Tibial nerve (tissue), 4 donors: ENCODE measurements at places on chromosomes 4 and X.

GRCh38 chrX:39360101-39360500 lies 558.8 kb downstream of the MID1IP1 start:
- DNase-seq: no peak
- no peak overlapping the region for H3K27ac ChIP-seq
- no peaks in the 10 kb centered on the region for H3K36me3 ChIP-seq

DNA sequence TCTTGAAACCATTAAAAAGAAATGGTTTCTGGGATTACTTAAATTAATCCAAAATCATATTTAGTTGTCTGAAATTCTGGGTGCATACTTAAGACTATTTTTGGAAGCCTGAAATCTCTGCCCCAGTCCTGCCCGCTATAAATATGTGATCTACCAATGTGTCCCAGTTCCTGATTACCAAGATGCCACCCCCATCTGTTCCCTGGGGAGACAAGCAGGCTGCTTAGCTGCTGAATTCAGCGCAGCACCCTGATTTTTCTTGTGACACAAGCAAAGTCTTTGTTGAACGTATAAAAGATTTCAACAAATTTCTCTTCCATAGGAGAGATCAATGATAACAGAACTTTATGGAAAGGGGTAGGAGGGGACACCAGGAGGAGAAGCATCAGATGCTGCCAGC lies 100.6 kb upstream of the PRPS2 start:
- H3K4me1 ChIP-seq: no peaks in the 10 kb centered on the region
- H3K27ac ChIP-seq: no peak overlapping the region
- H3K36me3 ChIP-seq: no peaks in the 10 kb centered on the region
- no peak for DNase-seq

- H3K27ac ChIP-seq: no peak overlapping the region
- H3K27me3 ChIP-seq: no peaks in the 10 kb centered on the region
- no peak overlapping the region for H3K4me3 ChIP-seq
- no peak for DNase-seq
Measured at GRCh38 chr4:107094332-107094731, 58.2 kb upstream of the DKK2 start.

- H3K4me3 ChIP-seq: peak within 1 kb of the TSS; percentile 65
- H3K36me3 ChIP-seq: no peaks in the 10 kb centered on the region
- H3K27ac ChIP-seq: peak within 1 kb of the TSS; percentile 96
- no peaks in the 10 kb centered on the region for H3K27me3 ChIP-seq
Measured at GRCh38 chr4:56907489-56908205, at the start of gene REST. Gene REST (plus strand): TSS chr4:56907900. CDS start chr4:56910639, 2,739 bp downstream.

DNA sequence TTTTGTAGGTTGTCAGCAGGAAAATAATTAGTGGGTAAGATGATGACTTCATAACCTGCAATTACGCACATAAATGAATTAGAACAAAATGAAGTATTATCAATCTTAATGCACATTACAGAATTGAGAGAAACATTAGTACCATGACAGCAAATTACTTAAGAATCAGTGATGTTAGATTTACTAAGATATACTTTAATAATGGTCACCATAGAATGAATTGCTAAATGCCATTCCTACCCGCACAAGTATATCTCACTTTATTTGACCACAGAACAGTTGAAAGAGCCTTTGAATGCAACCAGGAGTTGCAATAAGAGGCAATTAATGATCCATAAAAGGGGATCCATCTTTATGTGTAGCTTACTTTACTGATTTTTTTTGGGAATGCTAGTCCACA lies 816.4 kb upstream of the AGA start:
- H3K4me1 ChIP-seq: no peaks in the 10 kb centered on the region
- H3K36me3 ChIP-seq: no peaks in the 10 kb centered on the region
- H3K27me3 ChIP-seq: no peaks in the 10 kb centered on the region

DNA sequence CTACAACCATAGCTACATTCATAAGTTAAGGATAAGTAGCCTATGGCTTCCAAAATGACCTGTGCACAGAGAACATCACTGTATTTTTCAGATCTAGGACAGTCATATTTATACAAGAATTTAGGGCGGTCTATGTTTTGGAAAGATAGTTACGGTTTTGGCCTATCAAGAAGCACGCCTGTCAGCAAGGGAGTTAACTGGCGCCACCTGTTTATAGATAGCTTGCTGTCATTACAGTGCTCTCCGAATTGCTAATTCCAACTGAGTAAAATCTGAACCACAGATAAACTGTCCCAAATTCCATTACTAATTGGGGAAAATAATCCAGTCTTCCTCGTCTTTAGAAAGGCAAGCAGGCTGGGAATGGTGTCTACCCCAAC lies 646 bp downstream of the ABCB7 start:
- H3K36me3 ChIP-seq: no peaks in the 10 kb centered on the region
- no peaks in the 10 kb centered on the region for H3K27me3 ChIP-seq
- peak overlapping the region; percentile 86 for H3K27ac ChIP-seq
- H3K4me3 ChIP-seq: peak overlapping the region; percentile 64

DNA sequence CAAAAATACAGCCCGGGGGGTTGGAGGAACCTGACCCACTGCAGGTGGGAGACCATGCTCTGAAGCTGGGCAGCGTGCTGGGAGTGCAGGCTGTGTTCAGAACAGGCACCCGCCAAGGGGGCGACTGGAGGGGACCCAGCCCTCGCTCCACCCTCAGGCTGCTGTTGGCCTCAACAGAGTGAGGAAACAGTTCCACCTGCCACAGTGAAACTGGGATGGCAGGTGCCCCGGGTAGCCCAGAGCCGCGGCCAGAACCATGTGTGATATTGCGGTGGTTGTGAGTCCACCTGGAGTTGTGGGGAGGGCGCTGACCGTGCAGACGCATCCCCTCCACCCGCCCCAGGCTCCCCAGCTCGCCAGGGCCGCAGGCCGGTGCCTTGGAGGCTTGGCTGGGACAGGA lies 45.7 kb upstream of the PSAPL1 start:
- H3K4me1 ChIP-seq: no peaks in the 10 kb centered on the region
- DNase-seq: no peak
- H3K27me3 ChIP-seq: no peaks in the 10 kb centered on the region
- no peak overlapping the region for H3K27ac ChIP-seq
- no peaks in the 10 kb centered on the region for H3K36me3 ChIP-seq

DNA sequence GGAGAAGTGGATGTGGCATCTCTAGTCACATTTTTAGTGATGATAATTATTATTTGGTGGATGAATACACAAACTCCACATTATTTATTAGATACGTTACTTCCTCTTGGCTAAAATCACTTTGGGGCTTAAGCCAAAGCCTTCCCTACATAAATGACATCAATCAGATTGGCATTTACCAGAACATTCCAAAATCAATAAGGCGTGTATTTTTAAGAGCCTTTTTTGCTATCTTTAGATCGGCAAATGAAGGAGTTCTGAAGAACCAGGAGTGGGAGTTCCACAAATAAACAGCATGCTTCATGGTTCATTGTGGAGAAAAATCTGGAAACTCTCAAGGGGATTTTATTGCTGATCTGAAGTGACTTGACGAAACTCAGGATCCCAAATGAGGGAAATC lies 89.7 kb downstream of the AMELX start:
- H3K4me3 ChIP-seq: no peak overlapping the region
- H3K27ac ChIP-seq: no peak overlapping the region
- DNase-seq: no peak

GRCh38 chr4:54547299-54548097 lies 110.3 kb upstream of the KIT start:
- H3K4me3 ChIP-seq: no peak overlapping the region
- no peaks in the 10 kb centered on the region for H3K4me1 ChIP-seq
- DNase-seq: no peak
- H3K27ac ChIP-seq: no peak overlapping the region
- peaks cover 5% of the 10 kb centered on the region for H3K27me3 ChIP-seq

- no peak overlapping the region for H3K4me3 ChIP-seq
- H3K4me1 ChIP-seq: peaks cover 4% of the 10 kb centered on the region
- peaks cover 19% of the 10 kb centered on the region for H3K27me3 ChIP-seq
- no peak for DNase-seq
- H3K36me3 ChIP-seq: no peaks in the 10 kb centered on the region
Measured at GRCh38 chrX:109697855-109698254, 35.2 kb downstream of the ACSL4 start.

DNA sequence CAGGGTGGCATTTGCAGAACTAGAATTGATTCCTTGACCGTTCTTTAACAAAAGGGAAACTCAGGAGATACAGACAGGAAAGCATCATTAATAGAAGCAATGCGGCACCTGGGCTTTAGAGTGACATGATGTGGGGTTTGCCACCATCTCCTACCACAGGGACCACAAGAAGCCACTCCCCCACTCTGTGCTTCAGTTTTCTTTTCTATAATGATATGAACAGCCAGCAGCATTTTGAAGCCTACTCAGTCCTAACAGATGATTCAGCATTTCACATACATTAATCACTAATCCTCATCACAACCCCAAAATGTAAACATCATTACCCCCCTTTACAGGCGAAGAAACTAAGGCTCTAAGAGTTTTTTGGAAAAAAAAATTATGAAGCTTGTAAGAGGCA lies 22.9 kb downstream of the CCDC149 start:
- no peaks in the 10 kb centered on the region for H3K27me3 ChIP-seq
- peaks cover 29% of the 10 kb centered on the region for H3K36me3 ChIP-seq
- no peaks in the 10 kb centered on the region for H3K4me1 ChIP-seq
- H3K27ac ChIP-seq: no peak overlapping the region
